Dermis blood vessel endothelial cell (primary cell): ENCODE measurements at places on chromosomes 2 and 18.

DNA sequence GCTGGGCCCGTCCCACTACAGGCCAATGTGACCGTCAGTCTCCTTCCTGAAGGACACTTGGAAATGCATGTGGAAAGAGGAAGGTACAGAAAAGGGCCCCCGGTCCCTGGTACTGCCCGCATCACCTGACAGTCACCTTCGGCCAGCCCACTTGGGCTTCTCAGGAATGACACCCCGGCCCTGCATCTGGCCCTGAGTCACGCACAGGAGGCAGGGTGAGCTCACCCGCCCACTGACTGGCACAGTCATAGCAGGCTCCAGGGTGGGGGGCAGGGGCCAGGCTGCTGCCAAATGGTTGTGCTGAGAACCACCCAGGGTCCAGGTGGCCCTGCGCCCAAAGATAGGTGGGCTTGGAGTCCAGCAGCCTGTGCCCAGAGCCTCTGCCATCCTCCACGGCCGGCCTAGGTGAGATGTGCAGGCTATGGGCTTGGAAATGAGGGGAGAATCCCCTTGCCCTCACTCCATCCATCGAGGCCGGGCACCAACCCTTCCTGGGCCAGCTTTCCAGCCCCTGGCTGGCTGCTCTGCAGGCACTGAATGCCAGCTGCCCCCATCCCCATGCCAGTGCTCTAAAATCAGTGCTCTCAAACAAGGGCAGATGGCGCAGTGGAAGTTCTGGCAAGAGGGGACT lies 14.1 kb downstream of the EMX1 start:
- no peak for DNase-seq

- DNase-seq: no peak
These were observed 518.9 kb upstream of the VRK2 start for GRCh38 chr2:57527685-57528084.

DNA sequence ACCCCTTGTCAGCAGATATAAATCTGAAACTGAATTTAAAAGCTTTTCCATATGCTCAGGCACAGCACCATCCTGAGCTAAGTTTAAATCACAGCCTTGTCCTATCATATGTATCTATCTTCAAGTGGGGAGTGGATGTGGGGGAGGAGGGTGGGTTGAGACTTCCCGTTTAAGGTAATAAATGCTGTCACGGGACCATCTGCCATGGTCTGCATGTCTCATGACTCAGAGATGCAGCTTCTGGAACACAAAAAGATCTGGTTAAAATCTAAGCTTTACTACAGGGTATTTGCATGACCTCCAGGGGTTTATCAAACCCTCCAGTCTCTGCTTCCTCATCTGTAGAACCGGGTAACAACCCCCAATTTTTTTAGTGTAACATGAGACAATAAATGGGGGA lies 377.7 kb upstream of the ST6GAL2 start:
- no peak for DNase-seq

DNA sequence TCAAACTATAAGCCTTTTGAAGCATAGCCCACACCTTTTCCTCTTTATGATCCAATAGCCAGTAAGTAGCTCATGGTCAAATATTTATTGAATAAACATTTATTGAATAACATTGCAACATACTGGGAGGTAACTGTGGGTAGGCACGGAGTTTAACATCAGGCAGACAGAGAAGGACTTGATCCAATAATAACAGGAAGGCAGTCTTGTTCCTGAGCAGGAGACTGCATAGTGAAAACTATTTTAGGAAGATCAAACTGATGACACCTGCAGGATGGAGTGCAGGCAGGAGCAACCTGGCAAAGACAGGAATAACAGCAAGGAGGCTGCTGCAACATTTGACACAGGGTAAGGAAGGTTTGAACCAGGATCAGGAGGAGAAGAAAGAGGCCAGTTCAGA lies 3.1 kb upstream of the DCTN1 start:
- DNase-seq: peak; percentile 58

GRCh38 chr2:68925295-68925896 lies 27.3 kb downstream of the GKN2 start:
- peak; percentile 78 for DNase-seq

- peak; percentile 1 for DNase-seq
These were observed 54.1 kb downstream of the EPB41L5 start for GRCh38 chr2:120066800-120067547.

GRCh38 chr18:56473400-56474024 lies 164.9 kb downstream of the TXNL1 start:
- no peak for DNase-seq

DNA sequence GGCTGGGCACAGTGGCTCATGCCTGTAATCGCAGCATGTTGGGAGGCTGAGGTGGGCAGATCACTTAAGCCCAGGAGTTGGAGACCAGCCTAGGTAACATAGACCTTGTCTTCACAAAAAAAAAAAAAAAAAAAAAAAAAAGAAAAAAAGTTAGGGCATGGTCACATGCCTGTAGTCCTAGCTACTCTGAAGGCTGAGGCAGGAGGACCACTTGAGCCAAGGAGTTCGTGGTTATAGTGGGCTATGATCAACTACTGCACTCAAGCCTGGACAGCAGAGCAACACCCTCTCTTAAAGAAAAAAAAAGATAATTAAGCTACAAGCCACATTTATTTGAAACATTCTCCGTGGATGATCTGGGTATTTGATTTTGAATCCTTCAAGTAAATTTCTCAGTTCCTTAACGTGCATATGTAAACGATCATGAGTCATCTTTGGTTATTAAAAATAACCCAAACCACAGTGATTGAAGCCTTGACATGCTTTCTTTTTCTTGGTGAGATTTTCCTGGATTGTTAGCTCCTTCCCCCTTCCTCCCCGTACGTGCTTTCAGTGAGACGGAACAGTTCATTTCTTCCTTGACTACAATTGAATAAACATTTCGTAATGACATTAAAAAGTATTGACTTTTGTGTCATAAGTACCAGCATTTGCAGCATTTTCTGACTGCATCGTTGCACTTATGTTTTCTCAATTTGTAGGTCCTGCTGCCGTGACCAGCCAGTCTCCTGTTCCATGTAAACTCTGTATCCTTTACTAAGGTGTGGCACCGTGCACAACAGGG lies 20.3 kb downstream of the RMC1 start:
- DNase-seq: peak; percentile 34

DNA sequence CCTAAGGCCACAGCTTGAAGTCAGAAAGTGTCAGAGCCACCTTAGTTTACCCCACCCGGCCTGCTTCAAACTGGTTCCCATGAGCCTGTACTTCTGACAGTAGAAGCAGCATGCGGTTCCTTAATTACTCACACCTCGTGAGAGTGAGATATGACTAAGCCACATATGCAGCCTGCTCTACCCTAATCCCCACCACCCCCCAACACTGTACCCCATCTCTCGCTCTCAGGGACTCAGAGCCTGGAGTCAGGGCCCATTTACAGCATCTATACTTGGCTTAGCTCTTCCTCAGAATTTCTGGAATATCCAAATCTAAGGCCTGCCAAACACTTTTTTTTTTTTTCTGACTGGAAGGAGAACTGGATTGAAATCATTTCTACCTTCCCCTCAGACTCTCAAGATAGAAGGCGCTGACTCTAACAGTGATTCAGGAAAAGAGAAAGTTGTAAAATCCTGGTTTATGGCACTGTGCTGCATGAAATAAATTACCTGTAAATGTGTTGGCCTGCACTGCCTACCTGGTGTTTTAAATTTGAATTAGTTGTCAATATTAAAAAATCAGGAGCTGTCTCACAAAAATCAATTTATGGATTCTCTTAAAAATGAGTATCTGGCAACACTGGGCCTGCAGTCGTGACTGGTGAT lies 360.0 kb downstream of the RND3 start:
- DNase-seq: peak; percentile 51
